ENCODE measurements at places on chromosomes 12 and 14.

- DNase-seq, result no peak
Measured at GRCh38 chr12:34402228-34402898, 380.1 kb downstream of the ALG10 start.

GRCh38 chr12:82880442-82880901 is 193.8 kb downstream of the TMTC2 start:
- no peak for DNase-seq

DNA sequence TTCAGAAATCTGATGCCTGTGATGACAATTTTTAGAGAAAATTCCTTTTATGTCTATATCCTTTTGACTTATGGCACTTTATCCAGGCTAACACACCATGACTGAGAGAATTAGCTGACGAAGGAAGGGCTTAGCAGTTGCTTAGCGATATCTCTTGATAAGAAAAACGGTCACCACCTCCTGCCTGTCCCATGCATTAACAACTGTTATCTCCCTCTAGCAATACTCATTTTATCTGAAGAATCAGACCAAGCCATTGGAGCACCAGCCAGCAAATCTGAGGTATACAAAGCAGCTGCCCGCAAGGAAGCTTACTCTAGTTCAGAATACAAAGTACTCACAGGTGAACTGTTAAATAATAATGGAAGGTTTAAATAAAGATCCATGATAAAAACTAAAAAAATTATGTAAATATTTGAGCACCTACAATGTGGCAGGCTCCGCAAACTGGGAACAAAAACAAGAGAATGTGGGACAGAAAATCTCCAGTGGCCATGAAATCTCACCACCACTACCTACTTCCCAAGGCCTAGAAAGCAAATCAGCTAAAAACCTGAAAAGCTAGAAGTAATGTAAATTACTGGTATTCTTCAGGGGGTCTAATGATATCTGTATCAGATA is 24.3 kb downstream of the PPM1H start:
- DNase-seq, result no peak

- DNase-seq, result no peak
Measured at GRCh38 chr14:51871846-51872245, 11.4 kb downstream of the GNG2 start.

DNA sequence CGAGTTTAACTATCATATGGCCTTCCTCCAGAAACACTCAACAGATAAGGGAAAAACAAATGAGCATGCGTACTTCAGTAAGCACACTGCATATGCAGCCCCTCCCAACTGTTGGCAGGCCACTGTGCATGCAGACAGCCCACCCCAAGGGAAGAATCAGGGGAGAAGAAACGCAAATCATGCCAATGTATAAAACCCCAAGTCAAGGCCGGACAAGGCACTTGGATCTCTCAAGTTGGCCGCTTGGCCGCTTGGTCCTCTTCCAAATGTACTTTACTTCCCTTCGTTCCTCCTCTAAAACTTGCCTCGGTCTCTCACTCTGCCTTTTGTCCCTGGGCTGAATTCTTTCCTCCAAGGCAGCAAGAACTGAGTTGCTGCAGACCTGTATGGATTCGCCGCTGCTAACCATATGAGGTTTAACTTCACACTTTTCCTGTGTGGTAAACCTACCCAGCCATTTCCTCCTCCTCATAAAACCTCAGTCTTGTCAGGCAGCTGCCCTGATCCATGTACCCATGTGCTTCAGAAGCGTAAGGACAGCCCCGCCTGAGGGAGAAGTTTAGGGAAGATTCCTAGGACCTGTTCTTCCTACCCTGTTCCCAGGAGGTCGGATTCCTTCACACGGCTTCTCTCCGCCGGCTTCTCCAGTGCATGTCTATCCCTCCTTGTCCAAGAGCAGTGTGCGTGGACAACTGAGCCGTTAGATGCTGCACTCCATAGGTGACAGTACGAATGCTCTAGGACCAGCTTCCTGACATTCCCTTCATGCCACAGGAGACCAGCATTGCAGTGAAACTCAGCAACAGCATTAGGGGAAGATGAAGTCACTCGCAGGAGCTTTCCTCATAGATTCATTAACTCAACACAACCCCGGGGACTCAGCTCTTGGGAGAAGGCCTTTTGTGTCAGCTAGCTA is 188.0 kb downstream of the MON2 start:
- DNase-seq, result no peak

DNA sequence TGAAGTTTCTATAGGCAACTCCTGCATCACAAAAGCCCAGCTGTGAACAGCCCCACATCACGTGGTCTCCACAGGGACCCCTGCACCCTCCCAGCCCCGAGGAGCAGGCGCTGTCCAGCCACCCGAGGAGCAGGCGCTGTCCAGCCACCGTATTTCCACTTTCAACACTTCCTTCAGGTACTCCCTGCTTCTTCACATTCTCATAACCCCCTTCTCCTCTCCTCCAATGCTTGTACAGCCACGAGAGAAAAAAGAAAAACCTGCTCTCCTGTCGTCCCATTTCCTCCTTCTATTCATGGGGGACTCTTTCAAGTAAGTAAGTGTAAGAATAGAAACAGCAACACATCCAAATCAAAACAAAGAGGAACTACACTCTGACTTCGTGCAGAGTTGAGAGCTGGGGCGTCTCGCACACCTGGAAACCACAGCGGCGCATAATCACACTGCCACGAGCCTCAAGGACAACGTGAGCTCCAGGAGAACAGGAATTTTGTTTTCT is 11.9 kb downstream of the CDC42BPB start:
- DNase-seq, result no peak

DNA sequence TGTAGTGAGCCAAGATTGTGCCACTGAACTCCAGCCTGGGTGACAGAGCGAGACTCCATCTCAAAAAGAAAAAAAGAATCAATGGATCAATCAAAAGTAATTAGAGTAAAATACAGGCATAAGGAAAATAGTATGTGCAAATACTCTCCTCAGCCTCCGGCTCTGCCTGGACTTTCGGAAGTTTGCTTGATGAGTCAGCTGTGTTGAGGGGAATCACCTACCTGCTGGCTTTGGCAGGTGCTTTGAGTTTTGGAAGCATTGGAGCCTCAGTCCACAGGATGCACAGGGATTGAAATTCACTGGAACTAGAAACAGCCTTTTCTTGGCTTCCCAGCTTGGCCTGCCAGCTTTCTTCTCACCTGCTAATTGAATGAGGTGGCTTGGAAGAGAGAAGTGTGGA is 268.2 kb downstream of the PCNX1 start:
- no peak for DNase-seq

DNA sequence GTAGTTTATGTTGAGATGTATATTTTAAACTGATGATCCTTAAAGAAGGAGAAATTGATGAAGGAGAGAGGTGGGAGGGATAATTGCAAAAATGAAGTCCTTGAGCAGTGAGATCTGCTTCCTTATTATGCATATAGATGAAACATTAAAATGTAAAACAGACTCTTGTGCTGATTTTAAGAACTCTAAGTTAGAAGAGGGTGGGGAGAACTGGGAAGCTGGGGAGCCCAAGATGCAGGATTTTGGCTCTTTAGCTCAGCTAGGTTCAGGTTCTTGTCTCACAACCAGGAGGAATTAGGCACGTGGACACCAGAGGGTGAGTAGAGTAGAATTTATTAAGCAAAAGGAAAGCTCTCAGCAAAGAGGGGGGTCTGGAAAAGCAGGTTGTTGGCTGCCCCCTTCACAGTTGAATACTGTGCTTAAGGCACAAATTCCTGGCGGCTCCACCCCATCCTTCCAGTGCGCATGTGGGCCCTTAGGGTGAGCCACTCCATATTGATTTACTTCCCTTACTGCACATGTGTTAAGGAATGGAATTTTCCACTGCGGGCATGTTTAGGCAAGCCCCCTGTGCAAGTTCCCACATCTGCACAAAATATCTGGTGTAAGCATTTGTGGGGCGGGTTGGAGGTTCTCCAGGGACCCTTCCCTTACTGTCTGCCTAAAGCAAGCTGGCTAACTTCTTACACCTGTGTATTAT is 141.9 kb downstream of the BICD1 start:
- no peak for DNase-seq

GRCh38 chr12:19507823-19508222 is 68.5 kb downstream of the AEBP2 start:
- DNase-seq, result no peak

DNA sequence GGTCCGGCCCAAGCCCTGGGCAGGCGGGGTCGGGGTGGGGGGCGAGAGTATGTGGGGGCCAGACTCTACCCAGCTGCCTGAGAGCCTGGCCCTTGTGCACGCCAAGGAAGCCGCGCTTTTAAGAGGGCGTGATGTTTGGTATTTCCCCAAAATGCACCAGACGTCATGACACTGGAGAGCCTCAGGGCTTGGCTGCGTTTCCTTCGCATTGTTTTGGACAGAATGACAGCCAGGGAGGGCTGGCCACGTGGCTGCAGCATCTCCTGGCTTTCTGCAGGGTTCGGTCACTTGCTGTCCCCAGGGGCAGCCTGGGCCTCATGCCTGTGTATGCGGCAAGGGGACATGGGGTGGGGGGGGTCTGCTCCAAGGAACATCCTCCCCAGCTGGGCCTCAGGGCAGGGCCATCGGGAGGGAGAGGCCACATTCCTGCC is 16.1 kb upstream of the NUDT14 start:
- no peak for DNase-seq

DNA sequence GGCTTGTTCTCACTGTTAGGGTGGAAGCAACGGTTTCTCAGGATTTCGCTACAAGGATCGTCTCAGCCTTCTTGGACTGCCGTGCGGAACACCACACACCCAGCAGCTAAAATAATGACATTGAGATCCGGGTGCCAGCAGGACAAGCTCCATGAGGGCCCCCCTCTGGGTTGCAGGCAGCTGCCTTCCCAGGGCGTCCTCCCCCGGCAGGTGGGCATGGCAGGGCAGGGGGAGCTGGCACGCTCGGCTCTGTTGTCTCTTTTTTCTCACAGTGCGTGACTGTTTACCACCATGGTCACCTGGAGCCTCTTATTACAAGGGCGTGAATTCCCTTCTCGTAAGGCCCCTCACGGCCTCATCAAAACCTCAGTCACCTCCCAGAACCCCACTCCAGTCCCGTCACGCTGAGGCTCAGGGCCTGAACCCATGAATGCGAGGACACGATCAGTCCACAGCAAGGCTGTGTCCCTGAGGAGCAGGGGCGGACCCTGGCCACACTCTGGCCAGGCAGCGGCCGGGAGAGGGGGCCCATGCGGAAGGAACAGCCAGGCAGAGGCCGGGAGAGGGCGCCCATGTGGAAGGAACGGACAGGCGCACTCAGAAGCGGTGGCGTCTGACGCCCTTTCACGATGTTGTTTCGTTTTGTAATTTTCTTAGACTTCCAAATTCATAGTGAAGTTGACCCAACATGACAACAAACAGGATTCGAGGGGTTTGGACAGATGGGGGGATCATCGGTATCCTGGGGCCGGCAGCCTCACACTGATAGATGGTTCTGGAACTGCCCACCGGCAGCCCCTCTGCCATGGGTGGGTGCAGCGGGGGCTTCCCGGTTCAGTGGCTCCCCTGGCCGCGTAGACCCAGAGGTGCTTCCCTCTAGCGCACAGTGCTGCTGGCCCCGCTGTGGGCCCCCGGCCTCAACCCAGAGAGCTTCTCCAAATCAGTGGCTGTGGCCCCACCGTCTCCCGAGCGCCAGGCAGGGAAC is 10.0 kb downstream of the LRCOL1 start:
- no peak for DNase-seq

GRCh38 chr14:99576304-99576703 is 27.7 kb downstream of the CCDC85C start:
- DNase-seq, result no peak

DNA sequence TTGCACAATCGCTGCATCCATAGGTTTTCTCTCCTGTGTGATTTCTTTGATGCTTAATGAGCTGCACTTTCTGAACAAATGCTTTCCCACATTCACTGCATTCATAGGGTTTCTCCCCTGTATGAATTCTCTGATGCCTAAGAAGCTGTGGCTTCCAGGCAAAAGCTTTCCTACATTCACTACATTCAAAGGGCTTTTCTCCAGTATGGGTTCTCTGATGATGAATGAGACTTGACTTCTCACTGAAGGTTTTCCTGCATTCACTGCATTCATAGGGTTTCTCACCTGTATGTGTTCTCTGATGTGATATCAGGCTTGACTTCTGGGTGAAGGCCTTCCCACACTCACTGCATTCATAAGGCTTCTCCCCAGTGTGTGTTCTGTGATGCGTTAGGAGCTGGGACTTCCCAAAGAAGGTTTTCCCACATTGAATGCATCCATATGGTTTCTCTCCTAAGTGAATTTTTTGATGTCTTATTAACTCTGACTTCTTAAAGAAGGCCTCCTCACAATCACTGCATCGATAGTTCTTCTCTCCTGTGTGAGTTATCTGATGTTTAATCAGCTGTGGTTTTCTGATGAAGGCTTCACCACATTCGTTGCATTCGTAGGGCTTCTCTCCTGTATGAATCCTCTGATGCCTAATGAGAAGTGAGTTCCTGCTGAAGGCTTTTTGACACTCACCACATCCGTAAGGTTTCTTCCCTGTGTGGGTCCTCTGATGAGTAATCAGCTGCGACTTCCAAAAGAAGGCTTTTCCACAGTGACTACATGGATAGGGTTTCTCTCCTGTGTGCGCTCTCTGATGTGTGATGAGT is 30.3 kb downstream of the ZNF605 start:
- DNase-seq, result no peak

- DNase-seq, result no peak
Measured at GRCh38 chr14:22830443-22831010, 840 bp downstream of the MRPL52 start.

DNA sequence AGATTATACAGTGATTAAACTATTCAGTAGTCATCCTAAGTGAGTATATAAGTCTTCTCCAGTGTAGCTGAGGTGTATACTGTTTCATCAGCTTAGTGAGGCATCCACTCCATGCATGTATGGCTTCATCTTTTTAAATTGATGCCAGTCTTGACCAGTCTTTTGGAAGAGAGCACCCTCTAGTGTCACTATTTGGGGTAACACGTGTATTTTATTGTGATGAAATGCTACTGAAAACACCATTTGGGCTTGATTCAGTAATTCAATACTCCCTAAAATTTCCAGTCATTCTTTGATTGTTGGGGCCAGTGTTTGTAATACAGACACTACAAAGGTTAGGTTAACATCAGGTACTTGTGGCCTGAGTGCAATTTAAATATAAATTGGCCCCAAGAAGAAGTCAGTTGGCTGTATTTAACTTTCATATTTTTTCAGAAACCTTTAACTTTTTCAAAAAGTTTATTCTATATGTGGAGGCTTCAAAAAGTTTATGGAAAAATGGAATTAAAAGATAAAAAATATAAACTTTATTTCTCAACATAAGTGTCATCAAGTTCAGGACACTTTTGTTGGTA is 35.3 kb downstream of the MIPOL1 start:
- DNase-seq, result no peak

GRCh38 chr14:33525626-33526025 is 425.2 kb downstream of the EGLN3 start:
- DNase-seq, result no peak

GRCh38 chr12:32010631-32011336 is 51.6 kb downstream of the RESF1 start:
- no peak for DNase-seq

GRCh38 chr14:89828471-89829165 is 125.9 kb downstream of the EFCAB11 start:
- no peak for DNase-seq
